SK-N-DZ (cell line): ENCODE measurements at places on chromosomes 4 and X.
A peak's percentile ranks its signal among the peaks of the same experiment; 100 is the strongest.

DNA sequence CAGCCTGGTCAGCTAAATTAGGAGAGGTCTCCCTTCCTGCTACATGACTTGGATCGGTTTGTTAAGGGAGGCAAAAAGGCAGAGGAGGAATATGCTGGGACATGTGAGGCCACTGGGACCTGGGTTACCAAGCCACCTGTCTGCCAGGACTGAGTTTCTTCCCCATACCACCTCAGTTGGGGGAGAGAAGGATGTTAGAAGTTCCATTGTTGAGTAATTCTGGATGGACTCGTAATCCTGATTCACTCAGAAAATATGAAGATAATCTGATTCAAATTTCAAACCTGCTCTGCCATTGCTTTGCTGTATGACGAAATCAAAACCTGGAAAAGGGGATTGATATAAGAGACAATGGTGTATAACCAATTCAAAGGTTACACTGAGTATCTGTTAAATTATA is 97.4 kb upstream of the S100G start:
- DNase-seq, result no peak

GRCh38 chr4:54731552-54731951 is 73.8 kb downstream of the KIT start:
- DNase-seq, result no peak

DNA sequence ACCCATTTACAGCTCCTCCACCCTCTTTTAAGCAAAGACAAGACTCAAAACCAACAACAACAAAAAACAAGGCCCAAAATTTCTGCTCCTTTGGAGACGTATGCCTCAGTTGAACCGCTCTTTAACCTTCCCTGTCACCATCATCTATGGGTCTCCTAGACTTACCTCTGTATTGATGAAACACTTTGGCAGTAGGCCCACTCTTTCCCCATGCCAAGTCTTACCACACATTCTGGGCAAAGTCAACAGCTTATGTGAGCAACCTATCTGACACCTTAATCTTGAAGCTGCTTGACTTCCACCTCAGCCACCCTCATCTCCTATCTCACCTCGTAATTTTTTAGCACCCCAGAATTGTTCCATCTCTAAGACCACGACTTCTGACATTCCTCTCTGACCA is 99.7 kb upstream of the CXorf66 start:
- no peak for DNase-seq

- DNase-seq, result peak; percentile 21
Observed at GRCh38 chr4:101140228-101140627, 207.1 kb downstream of the PPP3CA start.

GRCh38 chrX:16207634-16208033 is 40.4 kb downstream of the MAGEB17 start:
- DNase-seq, result no peak

DNA sequence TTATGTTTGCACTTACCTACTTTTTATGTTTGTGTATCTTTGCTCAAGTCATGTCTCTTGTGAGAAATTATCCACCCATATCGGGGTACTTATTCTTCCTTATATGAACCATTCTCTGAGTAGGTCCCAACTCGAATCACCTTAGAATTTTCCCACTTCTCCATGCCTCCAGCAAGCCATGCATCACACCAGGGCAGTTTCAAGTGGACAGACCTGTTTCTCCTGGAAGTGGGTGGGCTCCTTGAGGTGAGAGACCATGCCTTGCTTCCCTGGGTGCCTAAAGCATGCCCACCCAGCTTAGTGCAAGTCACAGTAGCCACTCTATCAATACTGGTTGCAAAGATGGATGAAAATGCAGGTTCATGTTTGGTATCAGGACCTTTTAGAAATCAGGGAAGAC is 187.2 kb downstream of the KIT start:
- DNase-seq, result no peak
